ENCODE measurements at places on chromosomes 5 and 9.

DNA sequence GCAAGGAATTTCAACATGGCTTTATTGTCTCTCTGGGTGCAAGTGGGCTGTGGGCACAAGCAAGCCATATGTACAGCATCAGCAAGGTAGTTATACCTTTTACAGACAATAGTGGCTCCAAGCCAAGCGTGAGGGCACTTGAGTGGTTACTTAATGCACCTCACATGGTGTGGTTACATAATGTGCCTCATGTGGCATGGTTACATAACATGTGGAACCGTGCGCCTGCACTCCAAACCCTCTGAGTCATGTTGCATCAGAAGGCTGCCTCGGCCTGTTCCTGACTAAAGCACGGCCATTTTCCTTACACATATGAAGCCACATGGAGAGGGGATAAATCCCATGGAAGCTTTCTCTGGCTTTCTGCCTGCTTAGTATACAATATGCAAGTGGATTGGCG, 150.9 kb downstream of the OSTF1 start:
- DNase-seq = no peak

- DNase-seq = peak; percentile 81
These were observed 56.5 kb upstream of the ZNF354A start for GRCh38 chr5:178786859-178787499.

DNA sequence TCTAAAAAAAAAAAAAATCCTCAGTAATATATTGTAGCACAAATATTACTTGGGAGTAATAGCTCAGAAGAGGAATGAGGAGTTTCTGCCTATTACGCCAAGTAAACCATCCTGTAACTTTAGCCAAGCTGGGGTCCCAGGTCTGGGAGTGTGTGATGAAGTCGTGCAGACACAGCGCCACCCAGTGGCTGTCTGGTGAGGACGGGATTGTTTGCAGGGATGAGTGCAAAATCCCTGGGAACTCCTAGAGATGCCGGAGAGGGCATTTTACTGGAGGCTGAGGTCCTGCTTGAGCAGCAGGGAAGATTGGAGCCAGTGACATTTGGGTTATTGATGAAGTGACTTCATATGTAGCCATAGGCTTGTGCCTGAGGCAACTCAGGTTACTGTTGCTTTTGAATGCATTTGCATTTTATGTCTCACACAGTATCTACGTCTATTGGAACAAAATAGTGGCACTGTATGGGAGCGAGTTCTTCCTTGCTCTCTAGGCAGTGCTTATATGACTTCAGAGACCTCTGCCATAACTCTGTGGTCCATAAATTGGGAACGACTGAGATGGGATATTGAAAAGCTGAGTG, 72.8 kb downstream of the PSAT1 start:
- DNase-seq = peak; percentile 86

DNA sequence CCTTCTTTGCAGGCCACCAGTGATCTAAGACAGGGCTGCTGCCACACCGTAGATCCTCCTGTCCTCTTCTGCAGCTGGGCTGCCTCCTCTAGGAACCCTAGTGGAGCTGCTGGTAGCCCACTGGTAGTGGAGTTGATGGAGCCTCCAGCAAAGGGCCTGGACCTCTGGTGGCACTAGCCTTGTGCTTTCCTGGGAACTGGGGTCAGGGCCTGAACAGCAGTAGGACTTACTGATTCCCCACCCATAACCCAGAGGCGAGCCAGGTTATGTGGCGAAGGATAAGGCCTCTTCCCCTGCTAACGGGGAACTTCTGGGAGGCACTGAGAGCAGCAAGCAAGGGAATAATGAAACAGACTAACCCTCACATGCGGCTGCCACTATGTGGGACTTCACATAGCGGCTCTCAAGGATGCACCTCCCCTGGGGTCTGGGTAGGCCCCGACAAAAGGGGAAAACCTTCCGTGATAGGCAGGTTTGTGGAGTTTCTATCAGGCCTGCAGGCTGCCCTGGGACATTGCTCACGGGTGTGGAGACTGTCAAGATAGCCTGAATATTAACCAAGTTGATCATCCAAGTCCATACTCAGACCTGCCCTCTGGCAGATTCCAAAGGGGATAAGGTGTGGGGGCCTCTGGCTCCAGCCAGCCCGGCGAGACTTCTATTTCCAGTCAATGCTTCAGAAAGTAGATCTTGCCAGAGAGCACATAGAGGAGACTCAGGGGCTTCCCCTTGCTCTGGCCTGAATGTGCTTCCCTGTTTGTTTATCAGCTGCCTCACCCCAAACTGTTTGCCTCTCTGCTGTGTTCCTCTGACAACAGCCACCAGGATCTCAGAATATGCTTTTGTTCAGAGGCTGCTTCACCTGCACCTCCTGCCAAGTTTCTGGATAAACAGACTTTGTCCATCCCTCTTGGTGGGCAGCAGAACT, 7.4 kb downstream of the SLC22A4 start:
- no peak for DNase-seq

GRCh38 chr5:36099748-36100147, 33.1 kb upstream of the UGT3A2 start:
- no peak for DNase-seq

- DNase-seq = peak; percentile 94
These were observed 6.1 kb downstream of the SAPCD2 start for GRCh38 chr9:137064027-137064879.

DNA sequence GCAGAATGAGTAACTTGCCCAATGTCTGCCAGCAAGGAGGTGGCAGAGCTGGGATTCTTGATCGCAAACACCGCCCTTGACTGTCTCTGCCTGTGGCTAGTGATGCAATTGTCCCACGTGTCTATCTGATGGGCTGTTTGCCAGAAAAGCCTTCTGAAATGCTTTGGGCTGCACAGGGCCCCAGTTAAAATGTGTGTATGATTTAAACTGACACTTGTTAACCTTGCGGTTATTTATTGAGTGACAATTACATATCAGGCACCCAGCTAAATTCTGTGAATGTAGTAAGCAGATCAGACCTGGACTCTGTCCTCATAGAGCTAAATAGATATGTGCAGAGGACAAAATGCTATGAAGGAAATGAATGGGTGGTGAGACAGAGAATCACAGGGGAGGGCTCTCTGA, 11.6 kb upstream of the IL12B start:
- peak; percentile 24 for DNase-seq

DNA sequence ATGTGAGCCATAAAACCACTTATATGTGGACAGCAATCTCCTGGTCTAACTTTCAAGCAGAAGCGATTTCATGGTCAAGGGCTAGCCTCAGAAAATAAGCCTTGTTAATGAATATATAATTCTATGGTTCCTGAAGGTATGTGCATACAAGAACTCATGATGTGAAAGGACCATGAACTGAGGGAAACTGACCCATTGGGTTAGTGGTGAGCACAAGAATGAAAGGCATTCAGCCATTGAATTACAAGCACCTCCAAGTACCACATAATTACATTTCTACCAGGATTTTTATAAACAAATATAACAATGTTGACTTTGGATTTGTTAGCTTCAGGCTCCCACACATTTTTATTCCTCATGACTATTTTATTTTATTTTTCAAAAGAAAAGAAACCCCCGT, 459.0 kb downstream of the TLE4 start:
- DNase-seq = no peak

DNA sequence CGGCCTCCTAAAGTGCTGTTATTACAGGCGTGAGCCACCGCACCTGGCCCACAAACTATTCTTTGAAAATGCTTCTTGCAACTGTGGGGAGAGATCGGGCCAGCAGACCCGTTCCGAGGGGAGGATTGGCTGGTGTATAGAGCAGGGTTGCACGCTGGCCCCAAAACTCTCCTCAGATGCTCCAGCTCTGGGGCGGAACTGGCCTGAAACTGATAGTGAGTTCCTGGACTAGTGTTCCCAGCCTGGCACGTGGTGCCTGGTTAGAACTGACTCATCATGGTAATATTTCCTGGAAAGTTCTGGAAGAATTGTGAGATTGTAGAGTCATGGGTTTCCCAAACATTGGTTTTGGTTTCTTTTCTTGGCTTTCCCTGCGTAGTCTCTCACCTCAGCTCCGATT, 120.5 kb downstream of the FBXL7 start:
- peak; percentile 26 for DNase-seq

- peak; percentile 94 for DNase-seq
These were observed 88.2 kb downstream of the LIFR start for GRCh38 chr5:38468202-38468673.

- DNase-seq = no peak
These were observed 88.6 kb upstream of the CDKN2B start for GRCh38 chr9:22097707-22098106.

DNA sequence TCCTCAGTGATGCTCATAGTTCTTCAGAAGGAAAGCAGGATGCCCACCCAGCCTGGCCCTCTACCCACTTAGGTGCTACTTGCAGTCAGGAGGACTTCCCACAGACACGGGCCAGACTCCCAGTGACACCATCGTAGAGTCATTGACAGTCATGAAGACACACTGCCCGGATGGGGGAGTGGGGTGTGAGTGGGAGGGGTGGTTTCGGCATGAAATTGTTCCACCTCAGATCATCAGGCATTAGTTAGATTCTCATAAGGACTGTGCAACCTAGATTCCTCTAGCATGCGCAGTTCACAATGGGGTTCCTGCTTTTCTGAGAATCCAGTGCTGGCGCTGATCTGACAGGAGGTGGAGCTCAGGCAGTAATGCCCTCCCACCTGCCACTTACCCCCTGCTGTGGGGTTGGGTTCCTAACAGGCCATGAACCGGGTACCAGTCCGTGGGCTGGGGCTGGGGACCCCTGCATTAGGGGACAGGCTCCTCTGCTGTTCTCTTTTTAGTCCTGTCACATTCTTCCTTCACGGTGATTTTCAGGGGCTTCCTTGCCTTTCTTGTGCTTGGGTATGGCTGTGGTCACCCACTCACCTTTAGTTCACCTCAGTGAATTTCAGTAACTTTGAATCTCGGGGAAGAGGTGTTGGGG, 88.2 kb upstream of the ANKRD55 start:
- DNase-seq = no peak

- no peak for DNase-seq
These were observed 10.0 kb downstream of the MOCS2 start for GRCh38 chr5:53099546-53099945.

DNA sequence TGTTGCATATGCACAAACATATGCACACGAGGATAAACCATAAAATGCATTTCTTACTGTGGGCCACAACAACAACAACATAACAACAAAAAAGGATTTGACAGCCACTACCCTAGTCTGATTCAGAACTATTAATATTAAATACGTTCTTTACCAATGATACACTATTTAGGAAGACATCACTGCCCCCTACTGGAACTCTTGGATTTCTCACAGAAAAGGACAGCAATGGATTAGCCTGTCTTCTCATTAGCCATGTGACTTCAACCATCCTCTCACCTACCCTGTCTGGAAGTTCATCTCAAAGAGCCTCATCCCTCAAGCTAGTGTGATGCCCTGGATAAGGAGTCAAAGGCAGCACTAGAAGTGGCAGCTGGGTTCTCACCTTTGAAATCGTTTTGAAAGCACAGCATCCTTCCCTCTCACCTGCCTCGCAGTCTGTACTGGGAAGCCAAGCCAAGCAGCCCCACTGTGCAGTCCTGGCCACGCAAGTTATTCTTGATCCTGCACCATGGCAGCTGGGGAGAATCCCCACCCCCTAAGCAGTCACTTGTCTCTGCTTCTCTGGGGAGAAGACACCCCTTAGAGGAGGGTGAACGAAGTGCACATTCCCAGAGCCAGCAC, 64.6 kb downstream of the SH3TC2 start:
- no peak for DNase-seq

- DNase-seq = no peak
These were observed 5.8 kb upstream of the BICD2 start for GRCh38 chr9:92770360-92770995.

DNA sequence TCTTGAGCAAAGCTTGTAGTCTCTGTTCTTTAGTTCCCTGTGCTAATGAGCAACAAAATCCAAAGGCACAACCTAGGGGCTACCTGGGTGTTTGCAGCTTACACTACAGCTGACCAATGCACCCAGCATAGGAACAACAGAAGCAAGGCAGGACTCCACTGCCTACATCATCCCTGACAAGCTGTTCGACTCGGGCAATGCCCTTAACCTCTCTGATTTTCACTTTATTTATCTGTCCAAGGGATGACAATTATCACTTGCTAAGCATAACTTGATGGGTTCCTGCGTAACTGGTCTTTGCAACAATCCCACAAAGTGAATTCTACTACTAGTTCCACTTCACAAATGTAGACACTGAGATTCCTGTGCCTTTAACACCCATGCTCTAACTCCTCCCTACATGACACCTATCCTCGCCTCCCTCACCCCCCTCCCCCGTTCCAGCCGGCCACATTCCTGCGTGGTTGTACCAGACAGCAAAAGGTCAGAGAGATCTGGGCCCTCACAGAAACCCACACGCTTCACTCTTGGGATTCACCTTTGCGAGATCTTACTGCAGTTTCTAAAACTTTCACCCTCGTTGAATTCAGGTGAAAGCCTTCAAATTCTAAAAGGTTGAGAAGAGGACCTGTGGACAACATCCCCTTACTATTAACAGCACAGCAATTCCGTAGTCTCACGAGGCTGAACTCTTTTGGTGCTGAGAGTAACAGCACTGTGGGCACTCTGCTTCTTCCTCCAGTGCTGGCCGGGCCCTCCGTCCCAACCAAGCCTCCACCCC, 995 bp downstream of the IPPK start:
- peak; percentile 79 for DNase-seq

DNA sequence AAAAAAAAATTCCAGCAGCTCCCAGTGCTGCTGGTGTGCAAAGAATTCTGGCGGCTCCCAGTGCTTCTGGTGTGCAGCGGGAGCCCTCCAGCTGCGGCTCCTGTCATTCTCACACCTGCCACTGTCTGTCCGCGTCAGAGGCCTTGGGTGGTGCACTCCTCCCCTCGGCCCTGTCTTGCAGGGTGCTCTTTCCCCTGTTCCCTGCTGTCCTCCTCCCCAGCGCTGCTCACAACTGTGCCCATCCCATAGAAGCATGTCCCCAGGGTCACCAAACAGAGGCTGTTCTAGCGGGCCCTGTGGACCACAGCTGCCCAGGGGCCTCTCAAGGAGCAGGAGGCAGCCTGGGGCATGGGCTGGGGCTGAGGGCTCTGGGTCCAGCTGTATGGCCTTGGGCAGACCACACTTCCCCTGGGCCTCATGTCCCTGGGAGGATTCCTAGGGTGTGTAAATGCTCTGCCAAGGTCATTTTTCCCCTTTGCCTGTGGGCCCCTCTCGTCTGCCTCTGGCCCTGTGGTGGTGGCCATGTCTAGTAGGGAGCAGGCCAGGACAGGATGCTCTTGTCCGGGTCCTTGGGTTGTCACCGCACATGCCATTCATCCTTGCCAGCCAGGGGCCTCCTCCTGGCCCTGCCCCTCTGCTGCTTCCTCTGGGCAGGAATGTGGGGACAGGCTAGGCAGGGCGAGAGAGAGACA, 68.2 kb downstream of the PHF2 start:
- DNase-seq = no peak

DNA sequence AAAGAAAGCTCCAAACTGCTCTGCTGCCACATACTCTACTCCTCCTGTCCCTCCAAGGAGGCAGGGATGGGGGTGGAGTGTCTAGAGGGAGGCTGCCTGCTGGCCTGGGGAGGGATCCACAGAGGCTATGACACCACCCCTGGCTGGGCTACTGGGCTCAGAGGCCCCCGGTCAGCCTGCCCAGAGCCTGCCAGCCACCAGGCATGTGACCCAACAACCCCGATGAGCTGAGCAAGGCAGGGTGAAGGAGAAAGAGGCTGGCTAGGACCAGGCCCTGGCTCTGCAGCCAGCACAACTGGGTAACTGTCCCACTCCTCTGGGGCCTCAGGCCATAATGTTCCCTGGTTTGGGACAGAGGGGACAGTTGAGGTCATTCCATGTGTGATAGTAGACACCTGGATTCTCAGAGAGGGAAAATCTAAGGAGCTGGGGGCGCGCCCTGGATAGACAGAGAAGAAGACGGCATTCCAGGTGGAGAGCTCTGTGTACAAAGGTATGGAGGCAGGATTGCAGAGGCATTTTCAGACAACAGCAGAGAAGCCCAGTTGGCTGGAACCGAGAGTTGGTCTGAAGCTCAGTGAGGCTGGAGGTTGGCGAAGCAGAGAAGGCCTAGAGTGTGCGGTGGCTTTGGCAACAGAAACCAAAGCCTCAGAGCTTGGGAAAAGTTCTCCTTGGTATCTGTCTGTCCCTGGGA, 33.8 kb upstream of the IL17B start:
- no peak for DNase-seq
